ENCODE measurements at places on chromosomes 2 and 18. TPM values are rescaled to one million over a fixed set of nuclear protein-coding genes. Genes with fewer than 3 reads are reported as not detected.

- no peak for DNase-seq
- no peaks in the 10 kb centered on the region for H3K4me1 ChIP-seq
- H3K4me3 ChIP-seq = no peak overlapping the region
- no peaks in the 10 kb centered on the region for H3K36me3 ChIP-seq
- H3K27ac ChIP-seq = no peak overlapping the region
Measured at GRCh38 chr2:126855606-126856005, 43.1 kb upstream of the TEX51 start.

Gene LYG2
- total RNA-seq = not detected

GRCh38 chr2:127935337-127935736 is 49.6 kb upstream of the AMMECR1L start:
- no peak overlapping the region for H3K4me3 ChIP-seq
- no peaks in the 10 kb centered on the region for H3K4me1 ChIP-seq
- no peak for DNase-seq
- no peak overlapping the region for H3K27ac ChIP-seq
- no peaks in the 10 kb centered on the region for H3K36me3 ChIP-seq

Gene HOXD9
- 7.0 TPM for total RNA-seq

- H3K4me1 ChIP-seq = no peaks in the 10 kb centered on the region
- no peak overlapping the region for H3K27ac ChIP-seq
- peaks cover 18% of the 10 kb centered on the region for H3K36me3 ChIP-seq
- H3K4me3 ChIP-seq = no peak overlapping the region
Measured at GRCh38 chr2:159217676-159218075, 68.8 kb downstream of the WDSUB1 start.

Gene DYSF
- not detected for total RNA-seq

DNA sequence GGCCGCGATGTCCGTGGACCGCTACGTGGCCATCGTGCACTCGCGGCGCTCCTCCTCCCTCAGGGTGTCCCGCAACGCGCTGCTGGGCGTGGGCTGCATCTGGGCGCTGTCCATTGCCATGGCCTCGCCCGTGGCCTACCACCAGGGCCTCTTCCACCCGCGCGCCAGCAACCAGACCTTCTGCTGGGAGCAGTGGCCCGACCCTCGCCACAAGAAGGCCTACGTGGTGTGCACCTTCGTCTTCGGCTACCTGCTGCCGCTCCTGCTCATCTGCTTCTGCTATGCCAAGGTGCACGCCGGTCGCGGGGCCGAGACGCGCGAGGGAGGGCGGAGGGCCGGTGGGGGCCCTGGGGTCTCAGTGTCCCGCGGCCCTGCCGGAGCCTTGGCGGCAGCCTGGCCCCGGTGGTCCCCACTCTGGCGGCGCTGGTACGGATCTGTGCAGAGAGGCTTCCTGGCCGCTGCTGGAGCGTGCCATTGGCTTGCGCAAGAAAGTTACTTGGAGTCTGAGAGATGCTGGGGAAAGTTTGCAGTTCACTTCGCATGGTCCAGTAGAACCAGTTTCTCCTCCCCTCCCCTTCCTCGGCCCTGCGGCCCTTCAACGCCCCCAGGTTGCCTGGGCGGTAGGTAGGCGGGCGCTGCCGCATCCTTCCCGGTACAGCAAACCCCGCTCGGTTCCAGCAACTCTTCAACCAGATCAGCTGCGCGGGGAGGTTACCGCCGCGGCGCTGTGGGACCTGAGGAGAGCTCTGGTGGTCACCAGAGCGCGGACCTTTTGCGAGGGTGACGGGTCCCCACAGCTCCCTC is 1.5 kb downstream of the GALR1 start:
- H3K27ac ChIP-seq = no peak overlapping the region

- no peak for DNase-seq
- H3K36me3 ChIP-seq = no peaks in the 10 kb centered on the region
- no peak overlapping the region for H3K4me3 ChIP-seq
- H3K4me1 ChIP-seq = no peaks in the 10 kb centered on the region
Measured at GRCh38 chr18:34631093-34631966, 78.8 kb upstream of the DTNA start.

GRCh38 chr18:30852980-30853379 is 189.6 kb downstream of the DSC3 start:
- H3K4me1 ChIP-seq = no peaks in the 10 kb centered on the region
- no peak overlapping the region for H3K4me3 ChIP-seq
- no peaks in the 10 kb centered on the region for H3K27me3 ChIP-seq

DNA sequence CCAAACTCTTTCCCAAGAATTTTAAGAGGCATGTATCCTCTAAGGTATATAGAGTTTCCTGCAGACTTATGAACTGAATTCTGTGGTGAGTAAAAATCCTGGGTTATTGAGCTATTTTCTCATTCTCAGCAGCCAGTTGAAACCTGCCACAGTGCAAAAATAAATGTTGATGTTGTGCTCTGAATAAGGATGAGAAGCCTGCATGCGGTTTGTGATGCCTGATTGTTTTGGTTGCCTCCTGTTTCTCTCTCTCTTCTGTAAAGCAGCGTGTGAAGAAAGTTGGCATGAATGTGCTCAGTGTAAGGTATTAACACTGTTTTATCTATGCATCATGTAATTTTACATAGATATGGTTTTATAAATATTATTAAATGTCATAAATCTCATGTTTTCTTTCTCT is 452.6 kb downstream of the CDH2 start:
- no peak for DNase-seq
- no peaks in the 10 kb centered on the region for H3K36me3 ChIP-seq
- no peak overlapping the region for H3K4me3 ChIP-seq
- no peak overlapping the region for H3K27ac ChIP-seq

DNA sequence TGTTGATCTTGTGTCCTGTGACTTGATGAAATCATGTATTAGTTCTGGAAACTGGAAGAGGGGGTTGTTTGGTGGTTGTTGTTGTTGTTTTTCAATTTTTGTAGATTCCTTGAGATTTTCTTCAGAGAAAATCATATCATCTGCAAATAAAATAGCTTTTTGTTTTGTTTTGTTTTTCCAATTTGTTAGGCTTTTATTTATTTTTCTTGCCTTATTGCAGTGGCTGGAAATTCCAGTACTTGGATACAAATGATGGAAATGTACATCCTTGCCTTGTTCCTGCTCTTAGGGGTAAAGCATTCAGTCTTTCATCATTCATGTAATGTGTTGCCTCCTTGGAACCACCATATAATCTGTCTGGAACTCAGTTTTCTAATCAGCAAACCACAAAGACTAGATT is 50.3 kb upstream of the TRIB2 start:
- no peak overlapping the region for H3K4me3 ChIP-seq
- DNase-seq = no peak
- no peaks in the 10 kb centered on the region for H3K36me3 ChIP-seq
- no peak overlapping the region for H3K27ac ChIP-seq
- no peaks in the 10 kb centered on the region for H3K4me1 ChIP-seq

- H3K36me3 ChIP-seq = no peaks in the 10 kb centered on the region
- no peak for DNase-seq
- no peaks in the 10 kb centered on the region for H3K27me3 ChIP-seq
- no peaks in the 10 kb centered on the region for H3K4me1 ChIP-seq
- no peak overlapping the region for H3K27ac ChIP-seq
Measured at GRCh38 chr18:76970770-76971559, 148.6 kb downstream of the ZNF236 start.

DNA sequence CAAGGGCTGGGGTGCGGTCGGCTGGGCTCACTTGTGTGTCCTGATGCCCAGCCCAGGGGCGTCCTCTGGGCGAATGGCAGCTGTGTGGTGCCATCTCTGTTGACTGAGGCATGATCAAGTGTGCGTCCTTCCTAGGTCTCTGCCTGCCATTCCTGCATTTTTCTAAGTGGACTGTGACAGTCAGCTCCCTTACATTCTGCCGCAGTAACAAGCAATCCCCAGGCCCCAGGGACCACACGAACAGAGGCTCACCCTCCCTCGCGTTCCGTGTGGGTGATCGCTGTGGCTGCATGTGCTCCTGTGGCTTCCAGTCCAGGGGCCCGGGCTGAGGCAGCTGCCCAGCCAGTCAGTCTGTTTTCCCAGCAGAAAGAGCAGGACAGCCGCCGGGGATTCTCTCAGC is 17.8 kb downstream of the D2HGDH start:
- no peaks in the 10 kb centered on the region for H3K36me3 ChIP-seq
- no peak for DNase-seq
- H3K4me1 ChIP-seq = no peaks in the 10 kb centered on the region
- no peak overlapping the region for H3K4me3 ChIP-seq

DNA sequence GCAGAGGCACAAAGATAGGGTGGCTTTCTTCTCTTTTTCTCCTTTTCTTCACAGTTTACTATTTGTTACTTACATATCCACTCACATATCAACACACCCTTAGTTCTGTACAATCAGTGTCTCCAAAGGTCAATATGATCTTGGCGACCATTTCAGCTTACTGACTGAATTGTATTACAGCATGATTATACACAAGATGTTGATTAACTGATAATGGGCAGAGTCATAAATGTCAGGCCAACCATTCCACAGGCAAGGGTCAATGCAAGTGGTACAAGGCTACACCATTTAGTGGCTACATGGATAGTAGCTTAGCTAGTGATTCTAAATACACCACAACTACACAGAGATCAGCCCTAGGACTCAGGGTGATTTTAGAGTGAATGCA is 20.4 kb upstream of the SP3 start:
- no peaks in the 10 kb centered on the region for H3K36me3 ChIP-seq
- H3K27ac ChIP-seq = no peak overlapping the region
- peaks cover 13% of the 10 kb centered on the region for H3K4me1 ChIP-seq
- H3K4me3 ChIP-seq = no peak overlapping the region
- no peaks in the 10 kb centered on the region for H3K27me3 ChIP-seq

Gene GPR75
- 2.1 TPM for total RNA-seq

GRCh38 chr2:150391779-150392178 is 95.7 kb downstream of the RND3 start:
- peaks cover 11% of the 10 kb centered on the region for H3K4me1 ChIP-seq
- no peak overlapping the region for H3K27ac ChIP-seq
- H3K27me3 ChIP-seq = no peaks in the 10 kb centered on the region

GRCh38 chr2:85936421-85937068 is 47.8 kb upstream of the ST3GAL5 start:
- no peak overlapping the region for H3K4me3 ChIP-seq
- H3K27me3 ChIP-seq = no peaks in the 10 kb centered on the region
- no peak for DNase-seq

Gene TGIF1
- 122 TPM for total RNA-seq

Gene DSG1
- total RNA-seq = not detected

GRCh38 chr2:24490181-24490689 is 819 bp upstream of the NCOA1 start:
- peak overlapping the region; percentile 70 for H3K4me3 ChIP-seq
- H3K27ac ChIP-seq = peak overlapping the region; percentile 72
- H3K27me3 ChIP-seq = no peaks in the 10 kb centered on the region
- no peaks in the 10 kb centered on the region for H3K36me3 ChIP-seq
- DNase-seq = peak; percentile 62
- H3K4me1 ChIP-seq = peaks cover 25% of the 10 kb centered on the region

Gene TUBA4B
- not detected for total RNA-seq

DNA sequence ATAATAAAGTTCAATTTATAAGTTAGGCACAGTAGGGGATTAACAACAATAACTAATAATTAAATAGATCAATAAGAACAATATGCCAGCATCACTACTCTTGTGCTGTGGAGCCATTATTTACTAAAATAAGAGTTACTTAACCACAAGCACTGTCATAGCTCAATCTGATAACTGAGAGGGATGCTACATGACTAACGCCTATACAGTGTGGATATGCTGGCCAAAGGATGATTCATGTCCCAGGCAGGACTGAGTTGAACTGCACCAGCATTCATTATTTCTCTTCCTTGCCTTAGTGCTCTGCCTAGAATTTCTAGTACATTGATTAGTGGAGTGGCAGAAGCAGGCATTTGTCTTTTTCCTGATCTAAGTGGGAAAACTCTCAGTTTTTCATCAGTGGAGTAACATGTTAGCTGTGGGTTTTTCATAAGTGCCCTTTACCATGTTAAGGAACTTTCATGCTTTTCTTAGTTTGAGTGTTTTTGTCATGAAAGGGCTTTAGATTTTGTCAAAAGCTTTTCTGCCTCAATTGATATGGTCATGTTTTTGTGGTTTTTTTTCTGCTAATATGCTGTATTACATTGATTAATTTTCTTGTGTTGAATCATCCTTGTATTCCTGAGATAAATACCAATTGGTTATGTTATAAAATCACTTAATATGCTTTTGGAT is 21.7 kb downstream of the KIAA1328 start:
- H3K4me1 ChIP-seq = peaks cover 24% of the 10 kb centered on the region
- H3K27ac ChIP-seq = peak overlapping the region; percentile 49
- peak; percentile 96 for DNase-seq
- H3K4me3 ChIP-seq = no peak overlapping the region

DNA sequence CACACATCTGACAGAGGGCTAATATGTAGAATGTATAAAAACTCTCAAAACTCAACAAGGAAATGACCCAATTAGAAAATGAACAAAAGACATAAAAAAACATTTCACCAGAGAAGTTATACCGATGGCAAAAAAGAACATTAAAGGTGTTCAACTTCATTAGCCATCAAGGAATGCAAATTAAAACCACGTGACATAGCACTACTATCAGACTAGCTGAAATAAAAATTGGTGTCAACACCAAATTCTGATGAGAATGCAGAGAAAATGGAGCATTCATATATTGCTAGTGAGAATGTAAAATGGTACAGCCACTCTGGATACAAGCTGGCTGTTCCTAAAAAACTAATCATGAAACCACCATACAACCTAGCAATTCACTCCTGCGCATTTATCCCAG is 128.0 kb downstream of the INSIG2 start:
- H3K4me1 ChIP-seq = no peaks in the 10 kb centered on the region
- no peak overlapping the region for H3K4me3 ChIP-seq
- H3K27ac ChIP-seq = no peak overlapping the region
- H3K36me3 ChIP-seq = no peaks in the 10 kb centered on the region
- no peaks in the 10 kb centered on the region for H3K27me3 ChIP-seq

Gene PROC
- total RNA-seq = not detected

Gene SERPINB3
- not detected for total RNA-seq

DNA sequence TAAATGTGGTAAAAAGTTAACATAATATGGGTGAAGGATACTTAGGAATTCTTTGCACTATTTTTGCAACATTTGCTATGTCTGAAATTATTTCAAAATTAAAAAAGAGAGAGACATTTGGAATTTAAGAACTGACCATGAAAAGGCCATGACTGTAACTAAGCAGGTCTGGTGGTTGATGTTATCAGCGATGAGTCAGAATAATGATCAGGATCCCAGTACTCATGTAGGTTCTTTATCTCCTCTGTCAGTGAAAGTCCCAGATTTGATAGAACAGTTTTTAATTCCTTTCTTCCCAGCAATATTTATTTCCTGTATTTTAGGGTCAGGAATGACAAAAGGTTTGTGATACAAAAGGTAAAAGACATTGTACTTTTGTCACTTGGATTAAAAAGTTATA is 242.4 kb upstream of the ZNF521 start:
- H3K36me3 ChIP-seq = no peaks in the 10 kb centered on the region
- 0 out of 2 replicates have a peak, but pooled peaks cover 3% of the 10 kb centered on the region for H3K27me3 ChIP-seq
- H3K4me1 ChIP-seq = no peaks in the 10 kb centered on the region
- peak; percentile 8 for DNase-seq
- no peak overlapping the region for H3K4me3 ChIP-seq
- no peak overlapping the region for H3K27ac ChIP-seq

GRCh38 chr2:110725370-110725769 is 7.0 kb upstream of the ACOXL start:
- peaks cover 73% of the 10 kb centered on the region for H3K27me3 ChIP-seq
- H3K36me3 ChIP-seq = no peaks in the 10 kb centered on the region
- no peaks in the 10 kb centered on the region for H3K4me1 ChIP-seq

GRCh38 chr18:28147674-28148171 is 29.2 kb downstream of the CDH2 start:
- no peak overlapping the region for H3K27ac ChIP-seq
- no peaks in the 10 kb centered on the region for H3K27me3 ChIP-seq
- DNase-seq = peak; percentile 53

All from GM23248 (cell line).